ENCODE measurements at places on chromosomes 3 and 15.

- DNase-seq: no peak
These were observed 107.9 kb upstream of the FAM174B start for GRCh38 chr15:92763459-92763858.

DNA sequence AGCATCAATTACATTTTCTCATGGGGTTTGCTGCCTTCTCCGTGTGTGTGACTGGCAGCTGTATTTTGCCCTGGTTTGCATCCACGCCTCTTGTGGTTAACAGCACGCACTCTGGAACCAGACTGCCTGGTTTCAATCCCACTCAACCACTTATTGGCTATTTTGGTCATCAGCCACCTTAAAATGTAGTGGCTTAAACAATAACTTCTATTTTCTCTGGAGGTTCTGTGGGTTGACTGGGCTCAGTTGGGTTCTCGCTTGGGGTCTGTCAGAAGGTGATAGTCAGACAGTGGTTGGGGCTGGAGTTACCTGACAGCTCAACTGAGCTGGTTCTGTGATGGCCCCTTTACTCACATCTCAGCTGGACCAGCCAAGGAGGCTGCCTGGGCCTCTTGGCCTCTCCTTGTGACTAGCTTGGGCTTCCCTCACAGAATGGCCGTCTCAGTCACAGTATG lies 36.8 kb downstream of the EHD4 start:
- DNase-seq: no peak

- no peak for DNase-seq
These were observed 17.2 kb upstream of the B4GALT4 start for GRCh38 chr3:119257654-119258410.

DNA sequence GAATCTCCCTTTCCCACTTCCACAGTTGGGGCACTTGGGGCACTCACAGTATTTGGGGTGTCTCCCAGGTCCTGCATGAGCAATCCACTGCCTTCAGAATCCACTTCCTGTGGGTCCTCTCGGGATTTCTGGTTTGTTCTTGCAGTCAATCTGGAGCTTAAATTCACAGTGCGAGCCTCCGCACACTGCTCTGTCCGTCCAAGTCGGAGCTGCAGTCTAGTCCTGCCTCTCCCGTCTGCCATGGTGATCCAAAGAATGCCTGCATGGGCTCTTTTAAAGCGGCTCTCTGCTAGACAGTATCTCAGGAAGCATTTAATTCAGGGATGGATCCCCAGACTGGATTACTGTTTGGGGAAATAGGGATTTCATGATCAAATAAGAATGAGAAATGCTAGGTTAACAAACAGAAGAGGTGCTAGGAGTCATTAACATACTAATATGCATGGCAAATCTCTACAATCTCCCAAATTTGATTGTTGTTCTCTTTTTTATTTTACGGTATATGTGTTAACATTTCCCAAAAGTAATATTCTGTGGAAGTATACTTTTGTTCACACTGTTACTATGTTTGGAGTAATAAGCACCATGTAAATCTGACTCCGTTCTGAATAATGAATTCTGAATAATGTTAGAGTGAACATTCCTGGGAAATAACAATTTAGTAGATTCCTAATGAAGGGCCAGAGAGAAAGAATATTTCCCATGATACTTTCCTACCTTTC lies 142.5 kb downstream of the HCN4 start:
- DNase-seq: no peak

DNA sequence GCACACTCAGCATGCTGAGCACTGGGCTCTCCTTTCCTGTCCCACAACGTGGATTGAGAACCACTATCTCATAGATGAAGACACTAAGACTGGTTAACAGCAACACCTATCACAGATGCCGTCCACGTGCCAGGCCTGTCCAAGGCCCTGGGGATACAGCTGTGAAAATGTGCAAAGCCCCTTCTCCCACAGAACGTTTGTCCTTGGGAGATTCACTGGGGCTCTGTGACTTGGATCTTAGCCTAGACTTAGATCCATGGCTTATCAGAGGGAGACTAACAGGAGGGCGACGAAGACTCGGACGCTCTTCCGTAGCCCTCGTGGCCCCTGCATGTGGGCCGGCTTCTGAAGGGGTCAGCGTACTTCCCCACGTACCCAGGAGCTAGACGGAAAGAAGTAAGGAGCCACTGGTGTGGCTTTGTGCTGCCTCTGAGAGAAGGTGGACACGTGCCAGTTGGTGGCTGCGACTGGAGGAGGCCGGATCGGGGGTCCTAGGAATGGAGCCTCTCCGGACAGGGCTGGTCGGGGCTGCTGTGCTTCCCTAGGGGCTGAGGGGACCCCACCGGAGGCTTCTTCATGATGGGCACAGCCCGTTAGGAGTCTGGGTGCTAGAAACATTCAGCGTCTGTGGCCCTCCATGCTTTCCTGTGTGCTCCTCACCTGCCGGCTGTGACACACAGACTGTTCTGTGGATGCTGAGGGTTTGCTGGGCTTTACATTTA lies 964 bp downstream of the NRROS start:
- no peak for DNase-seq

DNA sequence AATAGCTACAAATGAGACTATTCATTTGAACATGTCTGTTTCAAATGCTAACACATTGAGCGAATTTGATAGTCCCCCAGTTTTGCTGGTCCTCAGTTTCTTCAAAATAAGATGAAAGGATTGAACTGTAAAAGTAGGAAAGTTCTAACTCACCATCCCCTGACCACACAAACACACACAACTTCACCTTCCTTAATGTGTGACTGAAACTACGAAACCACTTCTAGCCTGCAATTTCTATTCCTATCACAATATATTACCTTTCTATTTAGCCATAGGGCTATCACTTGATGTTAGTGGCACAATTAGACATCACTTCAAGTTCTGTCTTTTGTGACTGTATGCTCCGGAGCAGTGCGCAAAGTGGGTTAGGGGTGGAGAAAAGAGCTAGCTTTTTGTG lies 14.9 kb downstream of the BTLA start:
- DNase-seq: no peak

DNA sequence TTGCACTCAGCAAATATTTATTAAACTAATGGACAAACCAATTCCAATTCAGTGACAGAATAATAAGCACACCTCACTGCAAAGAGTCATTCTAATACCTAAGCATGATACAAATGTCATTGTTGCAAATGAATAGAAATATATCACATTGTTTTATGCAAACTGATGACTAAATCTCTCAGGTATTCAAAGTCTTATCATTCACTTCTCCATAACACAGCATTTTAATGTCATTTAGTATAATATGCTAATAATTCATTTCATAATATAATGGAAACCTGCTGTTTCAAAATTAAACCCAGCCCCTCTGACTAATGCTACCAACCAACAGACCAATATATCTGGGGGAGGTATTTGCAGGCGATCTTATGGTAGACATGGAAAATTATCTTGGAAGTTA lies 71.8 kb downstream of the FGF7 start:
- no peak for DNase-seq
